Activated CD4-positive, alpha-beta T cell treated with anti-CD3 and anti-CD28 coated beads, Interleukin-2, Interleukin-4, amounts not matched to agents 100 ng/mL and 50 ng/mL, durations not matched to agents 16 hours and 8 hours (primary cell): ENCODE measurements at places on chromosomes 4 and X.

DNA sequence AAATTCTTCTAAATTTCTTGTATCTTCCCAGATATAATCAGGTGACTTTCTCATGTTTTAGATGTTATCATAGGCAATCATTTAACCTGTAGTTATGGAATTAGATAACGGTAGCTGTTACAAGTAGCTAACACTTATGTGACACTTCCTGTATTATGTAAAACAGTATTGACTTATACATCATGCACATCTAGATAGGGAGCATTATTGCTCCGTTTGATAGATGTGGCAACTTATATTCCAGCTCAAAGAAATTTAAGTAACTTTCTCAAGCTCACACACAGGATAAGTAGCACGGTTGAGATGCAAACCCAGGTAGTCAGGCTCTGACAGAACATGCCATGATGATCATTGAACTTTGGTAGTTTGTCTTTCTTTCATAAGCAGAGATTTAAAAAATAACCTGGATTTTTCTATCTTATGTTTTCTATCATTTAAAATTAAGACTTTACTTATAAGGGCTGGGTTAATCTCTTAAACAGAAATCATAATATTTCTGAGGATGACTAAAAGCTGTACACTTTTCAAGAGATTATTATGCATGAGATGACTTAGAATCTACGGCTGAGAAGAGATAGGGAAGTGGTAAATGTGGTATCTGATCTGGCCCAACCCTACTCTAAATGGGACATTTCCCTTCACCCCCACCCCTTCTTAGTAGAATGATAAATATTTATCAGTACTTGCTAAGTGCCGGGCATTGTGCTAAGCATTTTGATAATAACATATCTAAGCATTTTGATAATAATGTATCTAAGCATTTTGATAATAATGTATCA is 69.1 kb upstream of the HPGD start:
- DNase-seq: peak; percentile 18

DNA sequence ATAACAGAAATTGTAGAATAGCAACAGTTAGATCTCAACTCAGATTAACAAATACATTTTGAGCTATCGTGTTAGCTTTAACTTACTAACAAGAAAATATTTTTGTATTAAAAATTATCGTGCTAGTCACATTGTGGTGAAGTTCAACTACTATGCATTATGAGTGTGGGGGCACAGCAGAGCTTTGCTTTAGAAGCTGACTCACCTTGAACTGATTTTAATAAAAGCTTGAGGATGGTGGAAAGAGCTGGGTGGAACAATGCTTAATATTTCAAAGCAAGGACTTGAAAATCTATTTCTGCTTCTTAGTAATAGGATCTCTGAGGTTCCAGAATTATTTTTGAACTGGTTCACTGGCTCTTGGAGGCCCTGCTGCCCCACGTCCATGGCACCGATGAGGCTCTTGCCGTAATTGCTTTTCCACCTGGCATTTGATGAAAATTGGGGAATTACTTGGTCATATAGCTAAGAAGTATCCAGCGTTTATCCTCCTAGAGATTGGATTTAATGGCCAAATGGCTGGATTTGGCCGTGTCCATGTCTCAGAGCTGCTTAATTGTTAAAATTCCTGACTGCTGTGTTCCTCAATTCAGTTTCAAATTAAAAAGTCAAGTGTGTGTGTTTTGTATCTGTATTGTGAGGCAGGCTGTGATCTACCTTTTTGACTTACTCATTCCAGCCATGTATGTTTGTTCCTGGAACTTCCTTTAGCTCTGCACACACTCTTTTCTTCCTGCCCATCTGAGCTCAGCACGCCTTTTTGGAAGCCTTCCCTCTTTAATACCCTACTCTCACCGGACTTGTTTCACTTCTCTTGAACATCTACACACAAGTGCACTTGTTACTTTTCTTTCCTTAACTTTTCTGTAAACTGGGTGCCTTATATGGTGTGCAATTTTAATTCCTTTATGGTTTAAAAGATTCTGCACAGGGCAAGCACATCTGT is 66.6 kb upstream of the LIMCH1 start:
- no peak for DNase-seq

DNA sequence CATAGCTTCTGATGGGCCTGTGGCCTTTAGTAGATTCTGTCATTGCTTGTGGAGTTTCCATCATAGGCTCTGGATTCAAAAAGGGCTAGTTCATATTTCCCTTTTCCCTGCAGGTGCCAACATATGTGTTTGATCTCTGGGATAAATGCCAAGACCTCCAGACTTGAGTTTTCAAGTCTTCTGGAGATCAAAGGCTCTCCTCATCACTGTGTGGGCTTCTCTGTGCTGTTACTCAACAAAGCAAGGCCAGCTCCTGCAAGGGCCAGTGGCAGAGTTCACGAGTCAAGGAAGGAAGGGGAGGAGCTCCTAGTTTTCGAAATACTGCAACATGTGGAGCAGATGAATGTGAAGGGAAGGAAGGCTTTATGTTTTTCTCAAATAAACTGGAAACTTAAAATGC is 62.7 kb upstream of the SCML1 start:
- no peak for DNase-seq

DNA sequence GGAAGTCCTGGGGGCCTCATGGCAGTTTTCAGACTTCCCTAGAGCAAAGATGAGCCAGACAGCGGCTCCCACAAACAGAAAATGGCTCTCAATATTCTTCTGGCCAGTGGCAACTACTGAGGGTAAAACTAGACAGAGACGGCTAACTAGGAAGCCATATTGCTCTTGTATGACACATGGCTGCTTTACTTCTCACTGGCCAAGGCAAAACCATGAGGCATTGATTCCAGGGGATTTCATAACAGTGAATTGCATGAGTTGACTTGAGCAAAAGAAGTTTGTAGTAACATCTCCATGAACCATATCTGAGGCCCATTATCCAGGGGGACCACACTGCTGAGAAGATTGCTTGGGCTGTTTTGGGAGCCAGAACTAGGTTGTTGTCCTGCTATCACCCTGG is 13.7 kb upstream of the TLR8 start:
- no peak for DNase-seq

GRCh38 chr4:137572163-137572562 is 39.9 kb upstream of the PCDH18 start:
- DNase-seq: no peak

GRCh38 chr4:182644683-182645050 is 272.5 kb downstream of the DCTD start:
- DNase-seq: no peak

- DNase-seq: no peak
Measured at GRCh38 chrX:39211501-39211900, 410.2 kb downstream of the MID1IP1 start.

DNA sequence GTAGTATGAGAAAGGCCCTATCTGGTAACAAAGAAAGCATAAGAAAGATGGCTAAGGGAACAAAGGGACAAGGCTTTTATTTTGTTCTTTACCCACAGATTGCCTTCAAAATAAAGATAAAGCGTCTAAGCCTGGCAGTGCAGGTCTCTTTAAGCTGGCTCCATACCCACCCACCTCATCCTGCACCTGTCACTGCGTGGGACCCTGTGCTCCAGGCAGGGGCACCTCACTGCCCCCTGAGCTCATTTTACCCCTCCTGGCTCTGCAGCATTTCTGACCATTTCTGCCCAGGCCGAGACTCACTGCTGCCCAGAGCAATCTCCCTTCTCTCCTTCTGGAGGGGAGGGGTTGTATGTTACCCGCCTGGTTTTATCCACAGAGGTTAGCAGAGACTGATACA is 1.7 kb upstream of the CYP4V2 start:
- DNase-seq: no peak

- DNase-seq: peak; percentile 20
Measured at GRCh38 chr4:37793562-37793961, 32.9 kb upstream of the PGM2 start.

- no peak for DNase-seq
Measured at GRCh38 chr4:605702-606425, 19.5 kb upstream of the PDE6B start.

DNA sequence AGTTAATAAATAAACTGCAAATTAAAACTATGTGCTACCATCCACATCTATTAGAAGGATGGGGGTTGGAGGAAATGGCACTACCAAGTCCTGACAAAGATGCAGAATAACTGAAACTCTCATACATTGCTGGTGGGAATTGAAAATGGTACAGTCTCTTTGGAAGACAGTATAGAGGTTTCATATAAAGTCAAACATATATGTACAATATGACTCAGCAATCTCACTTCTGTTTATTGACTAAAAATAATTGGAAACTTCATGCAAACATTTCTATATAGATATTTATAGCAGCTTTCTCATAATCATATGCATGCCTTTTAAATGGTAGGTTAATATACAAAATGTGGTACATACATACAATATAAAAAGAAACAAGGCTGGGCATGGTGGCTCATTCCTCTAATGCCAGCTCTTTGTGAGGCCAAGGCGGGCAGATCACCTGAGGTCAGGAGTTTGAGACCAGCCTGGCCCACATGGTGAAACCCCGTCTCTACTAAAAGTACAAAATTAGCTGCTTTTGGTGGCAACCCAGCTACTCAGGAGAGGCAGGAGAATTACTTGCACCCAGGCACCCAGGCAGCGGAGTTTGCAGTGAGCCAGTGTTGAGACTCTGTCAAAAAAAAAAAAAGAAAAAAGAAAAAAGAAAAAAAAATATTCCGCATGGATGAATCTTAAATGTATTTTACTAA is 225.0 kb upstream of the CXXC4 start:
- DNase-seq: peak; percentile 6

- DNase-seq: peak; percentile 43
Measured at GRCh38 chr4:184329659-184330400, 112.2 kb upstream of the ENPP6 start.
